Hypothalamus (tissue), 51 donors: ENCODE measurements at places on chromosomes 4 and X.

- no peak for DNase-seq
Observed at GRCh38 chrX:50115973-50116372, 84.8 kb downstream of the AKAP4 start.

GRCh38 chr4:74671080-74671698 is 123.1 kb downstream of the BTC start:
- DNase-seq: no peak

- no peak for DNase-seq
Observed at GRCh38 chrX:43958529-43958928, 14.7 kb downstream of the NDP start.

DNA sequence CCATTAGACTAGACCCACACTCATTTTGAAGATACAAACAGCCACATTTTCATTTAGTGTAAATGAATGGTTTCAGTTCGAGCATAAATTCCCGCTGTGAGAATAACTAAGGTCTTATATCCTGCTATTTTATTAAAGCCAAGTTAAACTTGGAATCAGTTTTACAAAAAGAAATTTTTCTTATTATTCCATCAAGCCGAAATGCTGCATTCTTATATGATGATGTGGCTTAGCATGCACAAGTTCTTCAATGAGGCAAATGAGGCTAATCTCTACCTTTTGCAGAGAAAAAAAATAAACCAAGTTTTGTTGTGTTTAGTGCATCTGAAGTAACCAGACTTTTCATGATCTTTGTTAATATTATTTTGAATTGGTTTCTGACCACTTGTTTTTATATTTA is 953.9 kb upstream of the PCDH10 start:
- no peak for DNase-seq

DNA sequence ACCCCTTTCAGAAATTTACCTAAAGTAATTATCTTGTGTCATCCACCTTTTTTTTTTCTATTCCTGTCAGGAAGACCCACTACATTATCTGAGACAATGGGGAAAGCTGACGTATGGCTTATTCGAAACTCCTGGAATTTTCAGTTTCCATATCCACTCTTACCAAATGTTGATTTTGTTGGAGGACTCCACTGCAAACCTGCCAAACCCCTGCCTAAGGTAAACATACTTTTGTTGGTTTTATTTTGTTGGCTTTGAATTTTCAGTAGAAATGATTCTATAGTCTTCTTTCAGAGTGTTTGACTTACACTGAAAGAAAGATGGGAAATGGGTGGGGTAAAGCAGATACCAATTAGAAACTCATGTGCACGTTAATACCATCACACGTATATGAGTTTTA is 2.2 kb downstream of the UGT2B7 start:
- no peak for DNase-seq

GRCh38 chrX:150213481-150214030 is 149.6 kb upstream of the MAMLD1 start:
- no peak for DNase-seq

DNA sequence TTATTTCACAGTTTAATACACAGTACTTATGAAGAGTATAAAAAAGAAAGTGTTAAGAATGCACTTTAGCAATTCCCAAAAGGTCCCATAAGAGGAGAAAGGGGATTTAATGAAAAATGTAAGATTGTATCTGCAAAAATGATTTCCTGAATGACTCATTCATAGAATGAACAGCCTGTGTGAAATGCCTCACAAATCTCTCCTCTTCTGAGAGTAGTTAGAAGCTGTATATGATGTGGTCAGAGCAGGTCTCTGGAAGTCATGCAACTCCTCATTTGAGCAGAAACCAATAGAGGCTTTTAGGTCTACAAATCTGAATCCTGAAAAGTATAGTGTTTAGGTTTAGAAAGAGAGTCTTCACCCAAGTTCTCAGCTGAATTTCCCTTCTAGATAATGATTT is 381.3 kb upstream of the INTU start:
- no peak for DNase-seq

- DNase-seq: no peak
Observed at GRCh38 chr4:177239878-177240277, 69.8 kb upstream of the NEIL3 start.

GRCh38 chr4:182238355-182238931 is 4.8 kb upstream of the TENM3 start:
- DNase-seq: no peak

- no peak for DNase-seq
Observed at GRCh38 chr4:132281733-132282132, 867.4 kb upstream of the PCDH10 start.

- no peak for DNase-seq
Observed at GRCh38 chr4:175127314-175127713, 209.2 kb downstream of the ADAM29 start.

DNA sequence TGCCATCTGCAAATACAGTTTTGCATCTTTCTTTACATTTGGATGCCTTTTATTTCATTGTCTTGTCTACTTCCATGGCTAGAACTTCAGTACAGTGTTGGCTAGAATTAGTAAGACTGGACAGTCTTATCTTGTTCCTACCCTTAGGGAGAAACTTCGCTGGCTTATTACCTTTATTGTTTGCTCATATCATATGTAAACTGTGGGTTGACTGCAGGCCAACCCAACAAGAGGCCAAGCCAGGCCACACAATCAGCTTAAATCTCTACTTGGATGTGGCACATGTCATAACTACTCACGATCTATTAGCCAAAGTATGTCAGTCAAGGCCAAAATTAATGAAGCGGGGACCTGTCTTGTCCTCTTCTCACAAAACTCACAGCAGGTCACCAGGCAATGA is 144.1 kb downstream of the THOC2 start:
- no peak for DNase-seq

GRCh38 chr4:139969635-139970266 is 184.2 kb downstream of the MAML3 start:
- DNase-seq: no peak

GRCh38 chr4:173168396-173169177 is at the start of gene GALNT7:
Gene GALNT7, plus strand, starts transcription at chr4:173168811. Its CDS starts 25 bp downstream, at chr4:173168836.
- no peak for DNase-seq

- DNase-seq: no peak
Observed at GRCh38 chr4:168879188-168879587, 130.9 kb downstream of the CBR4 start.

DNA sequence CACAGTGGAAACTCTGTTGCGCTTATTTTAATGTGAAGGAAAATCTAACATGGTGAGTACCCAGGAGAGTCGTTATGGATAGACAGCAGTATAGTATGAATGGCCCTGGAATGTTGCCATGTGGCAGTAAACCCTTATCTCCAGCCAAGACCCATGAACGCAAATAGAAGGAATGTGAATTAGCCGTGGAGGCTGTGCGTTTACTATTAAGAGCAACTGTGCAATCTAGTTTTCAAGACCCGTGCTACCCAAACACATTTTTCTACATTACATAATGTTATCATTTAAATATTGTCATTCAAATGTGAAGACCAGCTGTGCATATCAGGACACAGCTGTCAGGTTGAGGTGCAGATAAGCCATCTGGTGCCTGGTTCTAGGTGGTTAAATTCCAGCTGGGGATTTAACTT is 13.3 kb upstream of the AGA start:
- DNase-seq: no peak

- no peak for DNase-seq
Observed at GRCh38 chr4:41022116-41022515, 192.2 kb downstream of the APBB2 start.
